CD4-positive, alpha-beta T cell treated with Interleukin-1 beta for 1 hour (primary cell): ENCODE measurements at places on chromosomes 6 and 20.

GRCh38 chr20:63782521-63782971, 43.0 kb downstream of the SLC2A4RG start:
- no peak for DNase-seq

DNA sequence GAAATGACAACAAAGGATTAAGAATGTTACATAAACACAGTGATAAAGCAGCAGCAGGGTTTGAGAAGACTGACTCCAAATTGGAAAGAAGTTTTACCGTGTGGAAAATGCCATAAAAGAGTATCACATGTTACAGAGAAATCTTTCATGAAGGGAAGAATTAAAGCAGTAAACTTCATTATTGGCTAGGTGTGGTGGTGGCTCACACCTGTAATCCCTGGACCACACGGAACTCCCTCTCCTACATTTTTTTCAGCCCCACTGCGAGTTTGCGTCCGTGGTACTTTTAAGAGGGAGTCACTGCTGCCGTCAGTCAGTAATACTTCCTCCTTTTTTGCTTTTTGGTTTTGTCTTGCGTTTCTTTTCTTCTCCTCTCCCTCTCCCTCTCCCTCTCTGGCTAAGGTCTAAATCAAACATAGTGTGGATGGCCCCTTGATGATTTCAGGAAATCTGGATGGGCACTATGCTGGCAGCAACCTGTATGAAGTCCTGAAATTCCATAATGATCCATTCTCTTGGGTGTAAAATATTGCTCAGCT, 112.3 kb downstream of the MAN1A1 start:
- no peak for DNase-seq

GRCh38 chr6:126054258-126054702, 67.9 kb downstream of the TRMT11 start:
- no peak for DNase-seq

DNA sequence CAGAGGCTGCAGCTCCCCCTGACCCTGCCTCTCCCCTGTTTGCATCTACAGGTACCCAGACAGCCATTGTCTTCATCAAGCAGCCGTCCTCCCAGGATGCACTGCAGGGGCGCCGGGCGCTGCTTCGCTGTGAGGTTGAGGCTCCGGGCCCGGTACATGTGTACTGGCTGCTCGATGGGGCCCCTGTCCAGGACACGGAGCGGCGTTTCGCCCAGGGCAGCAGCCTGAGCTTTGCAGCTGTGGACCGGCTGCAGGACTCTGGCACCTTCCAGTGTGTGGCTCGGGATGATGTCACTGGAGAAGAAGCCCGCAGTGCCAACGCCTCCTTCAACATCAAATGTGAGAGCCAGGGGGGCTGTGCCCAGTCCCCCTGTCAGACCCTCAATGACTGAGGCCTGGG, 42.1 kb upstream of the SRF start:
- DNase-seq, result no peak

GRCh38 chr6:157559201-157559756, 178.3 kb downstream of the ZDHHC14 start:
- no peak for DNase-seq

- no peak for DNase-seq
These were observed 171.3 kb downstream of the COL21A1 start for GRCh38 chr6:56076033-56076432.

GRCh38 chr6:160360955-160361354, 12.8 kb downstream of the SLC22A3 start:
- DNase-seq, result no peak

DNA sequence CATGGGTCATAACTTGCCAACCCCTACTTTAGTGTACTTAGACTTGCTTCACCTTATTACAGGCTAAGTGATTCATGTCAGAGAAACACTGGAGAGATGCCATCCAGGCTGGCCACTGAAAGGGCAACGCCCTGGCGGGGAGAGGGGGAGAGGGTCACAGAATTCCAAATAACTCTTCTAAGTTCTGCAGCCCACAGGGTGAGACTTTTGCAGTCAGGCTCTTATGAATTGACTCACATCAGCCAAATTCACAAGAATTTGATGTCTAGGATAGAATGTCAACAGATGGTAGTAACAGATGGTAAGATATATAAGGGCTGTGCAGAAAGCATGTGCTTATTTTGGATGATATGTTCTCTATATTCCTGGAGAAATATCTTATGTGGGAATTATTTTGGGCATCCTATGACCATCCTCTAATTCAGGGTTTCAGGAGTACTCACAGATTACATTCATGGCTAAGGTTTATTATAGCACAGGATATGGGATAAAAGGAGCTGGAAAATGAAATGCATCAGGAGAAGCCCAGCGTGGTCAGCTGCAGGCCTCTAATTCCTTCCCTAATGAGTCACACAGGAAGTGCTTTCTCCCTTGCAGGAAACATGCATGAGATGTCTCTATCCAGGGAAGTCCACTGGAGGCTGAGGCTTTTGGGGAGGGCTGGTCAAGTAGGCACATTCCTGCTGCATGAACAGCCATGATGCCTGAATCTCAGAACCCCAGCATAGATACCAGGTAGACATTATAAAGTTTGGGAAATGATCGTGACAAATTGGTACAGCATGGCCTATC, 58.7 kb upstream of the RIN2 start:
- no peak for DNase-seq
